ENCODE measurements at places on chromosomes 16 and 17. TPM values are rescaled to one million over a fixed set of nuclear protein-coding genes. Genes with fewer than 3 reads are reported as not detected.

Gene USP43
- under 0.01 TPM for total RNA-seq

Gene KCNH6
- not detected for total RNA-seq

Gene GNGT2
- total RNA-seq, result not detected

Gene PNMT
- not detected for total RNA-seq

Gene SLX1A
- 39.7 TPM for total RNA-seq

Gene BAIAP3
- not detected for total RNA-seq

Gene HOXB13
- not detected for total RNA-seq

Gene GPRC5B
- total RNA-seq, result 14.0 TPM

Gene TERB1
- 0.08 TPM for total RNA-seq

Gene ZFP3
- total RNA-seq, result 0.47 TPM

Gene SLC5A11
- total RNA-seq, result not detected

Gene GNG13
- total RNA-seq, result not detected

Gene CD300LB
- not detected for total RNA-seq

Gene HSBP1
- total RNA-seq, result 380 TPM

Gene COIL
- total RNA-seq, result 10.6 TPM

Gene CPHXL2
- total RNA-seq, result not detected

Gene ADORA2B
- total RNA-seq, result 108 TPM

Gene RPRML
- total RNA-seq, result not detected

Gene NPIPA2
- total RNA-seq, result not detected

Gene SKAP1
- not detected for total RNA-seq

Gene KRT36
- total RNA-seq, result 0.12 TPM

Gene NOD2
- total RNA-seq, result 0.59 TPM

Gene MYOCD
- total RNA-seq, result 1.2 TPM

Gene CCL16
- not detected for total RNA-seq

Gene KRTAP1-4
- total RNA-seq, result not detected

Gene CACNG4
- not detected for total RNA-seq

All from smooth muscle cell of the coronary artery (primary cell).